Endothelial cell (in vitro differentiated cells): ENCODE measurements at places on chromosomes 6 and 20. TPM values are rescaled to one million over a fixed set of nuclear protein-coding genes. Genes with fewer than 3 reads are reported as not detected.

- no peak for DNase-seq
These were observed 10.5 kb downstream of the VPS16 start for GRCh38 chr20:2851086-2851485.

DNA sequence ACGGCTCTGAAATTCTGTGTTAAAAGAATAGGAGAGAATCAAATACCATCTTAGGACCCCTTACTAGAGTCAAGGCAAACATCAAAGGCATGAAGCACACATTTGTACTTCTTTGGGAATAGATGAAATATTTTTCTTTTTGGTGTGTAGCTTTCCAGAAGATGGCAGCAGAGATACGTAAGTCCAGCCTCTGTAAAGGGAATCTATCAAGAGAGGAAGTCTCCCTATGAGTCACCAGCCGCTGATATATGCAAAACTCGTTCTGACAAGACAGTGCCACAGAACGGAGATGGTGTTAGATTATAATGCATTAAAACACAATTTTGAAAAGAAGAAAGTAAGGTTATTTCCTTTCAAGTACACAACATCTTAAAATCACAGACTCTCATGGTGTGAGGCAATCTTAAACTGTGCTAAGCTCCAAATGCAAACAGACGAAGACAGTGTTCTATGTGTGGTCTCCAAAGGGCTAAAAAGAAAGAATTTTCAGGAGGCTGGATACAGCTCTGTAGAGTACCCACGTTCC, 120.0 kb upstream of the AGPAT4 start:
- peak; percentile 49 for DNase-seq

DNA sequence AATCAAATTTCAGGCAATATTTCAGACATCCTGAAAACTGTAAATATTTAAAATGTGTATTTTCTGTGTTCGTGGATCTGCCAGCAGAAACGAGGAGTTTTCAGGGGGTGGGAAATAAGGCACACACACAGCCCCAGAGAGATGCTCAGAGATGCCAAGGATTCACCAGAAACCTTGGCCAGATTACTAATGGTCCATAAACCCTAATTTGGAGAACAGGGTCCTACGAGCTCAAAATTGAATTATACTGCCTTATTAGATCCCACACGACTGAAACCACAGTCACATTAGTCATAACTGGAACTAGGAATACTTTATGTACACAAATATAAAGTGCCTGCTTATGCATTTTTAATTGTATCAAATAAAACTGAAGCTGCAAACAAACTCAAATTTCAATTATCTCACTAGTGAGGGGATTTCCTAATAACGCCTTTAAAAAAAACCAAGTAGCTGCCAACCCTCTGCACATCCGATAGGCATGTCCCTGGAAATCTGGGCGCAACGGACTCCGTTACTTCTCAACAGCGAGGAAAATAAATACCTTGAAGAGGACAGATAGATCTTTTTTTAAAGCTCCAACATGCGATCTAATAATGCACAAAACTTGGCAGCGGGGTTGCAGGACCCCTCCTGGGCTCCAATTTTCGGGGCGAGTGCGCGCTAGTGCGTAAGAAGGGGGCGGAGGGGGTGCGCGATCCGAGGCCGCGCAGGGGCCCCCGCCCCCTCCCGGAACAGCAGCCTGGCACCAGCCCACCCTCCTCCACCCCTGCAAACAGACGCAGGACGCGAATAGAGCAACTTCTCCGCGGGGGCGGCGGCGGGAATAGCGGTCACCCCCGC, 897 bp downstream of the CHD6 start:
- DNase-seq, result peak; percentile 43

DNA sequence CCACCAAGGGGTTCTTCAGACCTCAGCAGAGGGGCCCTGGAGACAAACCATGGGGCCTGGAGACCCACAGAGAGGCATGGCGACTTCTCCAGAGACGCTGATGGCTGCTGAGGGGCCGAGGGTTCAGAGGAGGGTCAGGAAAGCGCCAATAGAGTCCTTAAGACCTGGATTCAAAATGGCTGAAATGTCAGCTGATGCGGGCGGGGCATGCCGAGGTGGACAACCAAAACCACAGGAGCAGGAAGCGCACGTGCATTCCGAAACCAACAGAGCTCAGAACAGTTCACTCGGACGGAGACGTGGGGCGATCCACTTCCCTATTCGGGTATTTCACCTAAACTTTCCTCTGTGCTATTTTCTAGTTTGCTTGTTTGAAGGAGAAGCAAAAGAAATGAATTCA, 99.9 kb upstream of the RIN2 start:
- DNase-seq, result no peak

DNA sequence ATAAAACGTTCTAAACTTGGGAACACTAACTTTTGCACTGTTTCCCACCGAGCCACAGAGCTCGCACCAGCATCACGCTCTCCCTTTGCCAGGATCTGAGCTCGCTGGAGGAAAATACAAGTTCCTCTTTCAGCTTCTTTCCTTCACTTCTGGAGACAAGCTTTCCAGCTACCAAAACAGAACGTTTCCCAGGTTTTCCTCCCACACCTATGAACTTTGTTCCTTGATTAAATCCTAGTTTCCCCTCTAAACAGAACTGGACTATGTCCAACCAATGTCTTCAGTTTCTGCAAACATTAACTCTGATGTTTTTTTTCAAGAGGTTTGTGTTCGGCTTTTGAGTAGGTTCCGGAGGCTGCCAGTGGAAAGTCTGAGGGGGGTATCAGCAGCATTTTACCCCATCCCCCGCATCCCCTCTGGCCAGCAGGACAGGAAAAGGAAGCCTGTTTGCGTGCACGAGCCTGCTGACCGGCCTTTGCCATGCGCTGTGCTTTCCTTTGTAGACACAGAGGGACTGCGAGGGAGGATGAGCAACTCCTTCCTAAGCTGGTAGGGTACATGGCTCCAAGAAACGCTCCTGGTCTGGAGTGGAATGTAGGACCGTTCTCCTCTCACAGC, 135.5 kb downstream of the LY86 start:
- DNase-seq, result peak; percentile 72

DNA sequence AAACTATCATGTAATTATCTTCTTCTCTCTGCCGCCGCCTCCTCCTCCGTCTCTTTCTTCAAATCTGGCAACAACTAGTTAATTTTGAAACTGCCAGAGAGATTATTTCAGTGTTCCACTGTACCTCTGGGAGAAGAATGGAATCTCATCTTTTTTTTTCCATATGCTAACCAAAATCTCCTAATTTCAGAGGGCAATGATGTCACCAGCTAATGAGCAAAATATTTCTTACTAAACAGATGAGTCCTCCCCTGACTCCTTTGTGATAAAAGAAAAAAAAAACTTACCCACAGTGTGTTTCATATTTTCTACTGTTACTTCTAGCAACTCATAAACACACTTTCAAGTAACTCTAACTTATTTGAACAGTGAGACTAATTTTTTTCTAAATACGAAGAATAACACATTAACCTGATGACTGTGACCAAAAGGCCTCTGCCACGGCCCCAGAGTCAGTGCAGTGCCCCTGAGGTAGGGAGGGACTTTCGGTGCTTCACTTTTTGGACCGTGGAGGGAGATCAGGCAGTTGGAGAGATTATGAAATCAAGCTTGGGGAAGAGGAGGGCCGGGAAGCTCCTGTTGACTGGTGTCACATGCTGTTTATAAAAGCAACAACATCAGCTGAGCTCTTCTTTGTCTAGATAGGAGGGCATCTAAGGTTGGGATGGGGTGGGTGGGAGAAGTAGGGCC, 159.6 kb downstream of the SASH1 start:
- DNase-seq, result no peak

AK9 gene
- 3.5 TPM for total RNA-seq

SLC17A1 gene
- not detected for total RNA-seq

CGA gene
- not detected for total RNA-seq

DNA sequence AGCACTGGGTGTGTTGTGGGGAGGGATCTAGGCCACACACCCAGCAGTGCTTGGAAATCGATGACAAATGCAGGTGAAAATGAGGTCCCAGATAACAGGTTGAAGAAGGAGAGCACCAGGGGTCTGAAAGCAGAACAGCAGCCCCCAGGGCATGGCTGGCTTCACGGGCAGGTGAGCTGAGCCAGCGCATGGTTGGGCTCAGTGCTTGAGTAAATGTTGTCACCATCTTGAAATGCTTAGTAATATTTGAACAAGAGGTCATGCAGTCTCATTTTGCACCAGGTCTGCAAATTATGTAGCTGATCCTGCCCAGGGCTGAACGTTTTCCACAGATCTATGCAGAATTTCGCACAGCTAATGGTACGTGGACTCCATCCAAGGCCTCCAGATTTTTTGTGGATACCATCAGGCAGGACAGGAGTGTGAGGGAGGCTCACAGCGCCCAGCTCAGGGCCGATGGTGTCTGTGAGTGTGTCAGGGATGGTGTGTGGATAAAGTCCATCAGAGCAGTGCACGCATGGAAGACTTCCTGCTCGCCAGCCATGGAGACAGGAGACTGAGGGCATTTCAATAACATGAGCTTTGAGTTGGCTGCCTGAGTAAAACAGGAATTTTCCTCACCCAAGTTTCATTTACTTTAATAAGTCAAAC, 53.1 kb upstream of the SNX9 start:
- no peak for DNase-seq

DNA sequence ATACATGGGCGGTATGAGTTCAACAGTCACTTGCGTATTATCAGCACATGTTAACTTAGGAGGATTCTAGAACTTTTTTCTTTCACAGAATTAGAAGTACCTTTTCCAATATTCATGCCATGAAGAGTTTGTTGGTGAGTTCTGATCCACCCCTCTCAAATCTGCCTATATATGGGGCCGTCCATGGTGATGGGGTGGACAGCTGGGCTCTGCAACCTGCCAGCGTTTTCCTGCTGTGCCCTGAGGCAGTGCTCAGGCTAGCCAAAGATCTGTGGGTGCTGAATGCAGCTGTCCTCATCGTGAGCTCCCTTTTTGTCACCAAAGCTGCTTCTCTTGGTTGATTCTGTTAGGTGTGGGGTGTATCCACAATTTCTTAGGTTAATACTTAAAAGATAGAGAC, 88.7 kb downstream of the THBS2 start:
- DNase-seq, result no peak

DNA sequence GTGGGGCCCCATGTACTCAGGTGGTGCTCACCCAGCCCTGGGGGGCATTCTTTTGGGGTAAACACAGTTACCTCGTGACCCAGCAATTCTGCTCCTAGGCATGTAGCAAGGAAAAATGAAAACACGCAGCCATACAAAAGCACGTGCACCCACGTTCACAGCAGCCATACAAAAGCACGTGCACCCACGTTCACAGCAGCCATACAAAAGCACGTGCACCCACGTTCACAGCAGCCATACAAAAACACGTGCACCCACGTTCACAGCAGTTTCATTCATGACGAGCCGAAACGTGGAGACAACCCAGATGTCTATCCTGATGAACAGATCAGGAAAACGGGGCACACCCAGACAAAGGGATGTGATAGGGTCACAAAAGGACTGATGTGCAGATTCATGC, 57.1 kb downstream of the YTHDF1 start:
- no peak for DNase-seq

- DNase-seq, result no peak
These were observed 26.8 kb upstream of the DLGAP4 start for GRCh38 chr20:36279362-36279761.
